ENCODE measurements at places on chromosomes 16 and 17. TPM values are rescaled to one million over a fixed set of nuclear protein-coding genes. Genes with fewer than 3 reads are reported as not detected.

DNA sequence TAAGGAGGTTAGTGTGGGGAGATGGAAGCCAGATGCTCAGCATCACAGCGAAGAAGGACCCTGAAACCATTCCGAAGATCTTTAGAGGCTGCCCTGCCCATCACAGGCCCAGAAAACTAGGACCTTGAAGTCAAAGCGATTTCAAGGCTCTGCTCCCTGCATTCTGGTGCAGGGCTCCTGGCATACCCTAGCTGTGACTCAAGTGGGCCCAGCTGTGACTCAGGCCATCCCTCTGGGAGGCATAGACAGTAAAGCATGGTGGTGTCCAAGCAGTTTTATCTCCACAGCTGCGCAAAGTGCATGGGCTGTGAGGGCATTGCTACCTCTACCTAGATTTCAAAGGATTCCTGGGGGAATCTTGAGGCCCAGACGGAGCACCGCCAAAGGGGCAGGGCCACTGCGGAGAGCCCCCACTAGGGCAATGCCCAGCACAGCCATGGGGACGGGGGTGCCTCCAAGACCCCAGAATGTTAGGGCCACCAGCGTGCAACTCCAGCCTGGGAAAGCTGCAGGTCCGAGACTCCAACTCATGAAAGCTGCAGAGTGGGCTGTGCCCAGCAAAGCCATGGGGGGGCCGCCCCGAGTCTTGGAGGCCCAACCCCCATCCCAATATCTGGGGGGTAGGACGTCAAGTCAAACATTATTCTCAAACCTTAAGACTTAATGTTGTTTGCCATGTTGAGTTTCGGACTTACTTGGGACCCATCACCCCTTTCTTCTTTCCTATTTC is 11.7 kb upstream of the ZNF594 start:
- no peak for DNase-seq

DNA sequence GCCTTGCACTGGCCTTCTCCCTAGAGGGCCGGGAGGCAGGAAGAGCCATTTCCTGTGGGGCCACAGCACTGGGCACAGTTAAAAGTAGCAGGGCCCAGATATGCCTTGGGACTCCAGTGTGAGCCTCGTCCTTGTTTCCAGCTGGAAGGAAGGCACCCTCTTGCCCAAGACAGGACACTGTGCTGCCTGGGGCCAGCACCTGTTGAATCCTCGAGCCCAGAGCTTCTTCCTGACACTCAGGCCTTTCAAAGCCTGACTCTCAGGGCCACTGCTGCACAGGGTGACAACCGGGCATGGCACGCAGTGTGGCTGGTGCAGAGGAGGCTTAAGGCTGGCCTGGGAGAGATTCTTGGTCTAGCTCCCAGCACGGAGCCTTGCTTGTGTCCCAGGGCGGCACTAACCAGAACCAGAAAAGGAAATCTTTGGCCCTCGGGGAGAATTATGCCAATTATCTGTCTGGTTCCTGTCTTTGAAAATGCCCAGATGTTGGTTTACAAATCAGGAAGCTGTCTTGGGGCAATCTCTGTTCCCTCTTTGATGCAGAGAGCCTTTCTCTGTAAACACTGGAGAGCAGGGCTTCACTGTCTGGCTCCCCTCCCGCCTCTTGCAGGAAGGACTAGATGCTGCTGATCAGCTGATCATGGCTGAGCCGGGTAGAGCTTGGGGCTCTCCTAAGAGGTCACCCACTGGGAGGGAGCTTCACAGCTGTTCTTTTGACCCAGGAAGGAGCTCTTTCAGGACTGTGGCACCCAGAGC is 11.1 kb downstream of the LDHD start:
- no peak for DNase-seq

DNA sequence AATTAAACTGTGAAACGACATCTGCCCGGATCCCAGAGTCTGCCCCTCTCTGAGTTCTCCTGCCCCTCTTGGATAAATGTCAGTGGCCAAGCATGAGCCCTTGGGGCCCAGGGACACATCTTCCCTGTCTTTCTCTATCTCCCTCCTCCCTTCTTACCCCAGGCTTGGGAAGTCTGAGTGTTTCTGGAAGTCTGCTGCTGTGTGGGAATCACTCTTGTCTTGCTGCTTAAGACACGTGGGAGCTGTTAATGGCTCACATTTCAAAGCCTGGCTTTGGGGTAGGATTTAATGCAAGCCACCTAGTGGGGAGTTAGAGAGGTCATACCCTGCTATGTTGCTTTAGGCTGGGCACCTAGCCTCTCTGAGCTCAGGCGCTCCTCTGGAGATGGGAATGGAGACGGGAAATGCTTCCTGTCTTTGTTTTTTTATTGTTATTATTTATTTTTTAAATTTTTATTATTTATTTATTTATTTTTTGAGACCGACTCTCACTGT is 218.5 kb upstream of the CIBAR2 start:
- DNase-seq: no peak

GRCh38 chr17:71667661-71668060 is 453.2 kb upstream of the SOX9 start:
- no peak for DNase-seq

DNA sequence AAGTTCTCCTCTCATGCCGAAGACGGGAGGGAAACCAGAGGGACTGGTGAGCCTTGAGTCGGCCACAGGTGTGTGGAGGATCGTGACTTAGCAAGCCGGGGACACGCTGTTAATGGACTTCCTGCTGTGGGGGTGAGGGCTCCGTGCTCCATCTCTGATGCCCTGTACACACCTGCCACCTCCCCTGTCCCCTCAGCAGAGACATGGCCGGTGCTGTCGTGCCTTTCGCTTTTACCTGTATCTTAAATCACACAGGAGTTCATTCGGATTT is 75.9 kb upstream of the ZNF750 start:
- DNase-seq: no peak

DNA sequence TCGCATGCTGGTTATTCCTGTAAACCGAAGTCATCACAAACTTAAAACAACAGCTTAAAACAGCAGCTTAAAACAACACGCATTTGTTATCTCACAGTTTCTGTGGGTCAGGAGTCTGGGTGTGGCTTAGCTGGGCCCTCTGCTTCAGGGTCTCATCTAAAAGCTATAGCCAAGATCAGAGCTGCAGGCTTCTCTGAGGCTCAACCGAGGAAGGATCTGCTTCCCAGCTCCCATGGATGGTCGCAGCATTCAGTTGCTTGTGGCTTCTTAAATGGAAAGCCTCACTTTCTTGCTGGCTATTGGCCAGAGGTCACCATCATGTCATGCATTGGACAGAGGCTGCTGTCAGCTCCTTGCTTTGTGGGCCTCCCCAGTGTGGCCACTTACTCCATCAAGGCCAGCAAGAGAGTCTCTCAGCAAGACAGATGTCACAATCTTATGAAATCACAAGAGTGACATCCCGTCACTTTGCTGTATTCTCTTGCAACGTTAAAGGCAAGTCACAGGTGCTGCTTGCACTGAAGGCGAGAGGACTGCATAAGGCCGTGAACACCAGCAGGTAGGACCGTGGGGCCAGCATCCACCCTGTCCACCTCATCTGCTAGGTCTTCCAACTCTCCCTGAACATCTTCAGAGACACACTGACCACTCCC is 117.9 kb upstream of the TNRC6C start:
- DNase-seq: no peak

DNA sequence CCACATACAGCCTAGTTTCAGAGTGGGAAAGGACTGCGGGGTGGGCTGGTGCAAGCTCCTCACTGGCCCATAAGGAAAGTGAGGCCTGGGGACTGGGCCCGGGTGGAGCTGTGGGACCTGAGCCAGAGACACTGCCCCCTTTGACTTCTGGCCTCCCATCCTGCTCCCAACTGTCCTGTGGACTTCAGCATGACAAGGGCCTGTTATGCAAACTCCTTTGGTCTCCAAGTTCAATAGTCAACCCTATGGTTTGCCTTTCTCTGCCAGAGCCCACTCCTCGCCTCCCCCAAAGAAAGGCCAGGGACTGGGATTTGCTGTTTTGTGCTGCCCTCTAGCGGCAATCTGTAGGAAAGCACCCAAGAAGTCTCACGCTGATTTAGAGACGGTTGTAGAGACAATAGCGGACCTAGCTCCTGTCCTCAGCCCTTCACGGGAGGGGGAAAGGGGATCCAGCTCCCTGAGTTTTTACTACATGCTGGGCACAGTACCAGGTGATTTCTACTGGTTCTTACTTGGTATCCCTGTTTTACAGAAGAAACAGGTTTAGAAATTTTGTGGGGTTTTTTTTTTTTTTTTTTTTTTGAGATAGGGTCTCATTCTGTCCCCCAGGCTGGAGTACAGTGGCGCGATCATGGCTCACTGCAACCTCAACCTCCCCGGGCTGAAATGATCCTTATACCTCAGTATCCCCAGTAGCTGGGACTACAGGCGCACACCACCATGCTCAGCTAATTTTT is 1.2 kb upstream of the TLCD3B start:
- DNase-seq: no peak

DNA sequence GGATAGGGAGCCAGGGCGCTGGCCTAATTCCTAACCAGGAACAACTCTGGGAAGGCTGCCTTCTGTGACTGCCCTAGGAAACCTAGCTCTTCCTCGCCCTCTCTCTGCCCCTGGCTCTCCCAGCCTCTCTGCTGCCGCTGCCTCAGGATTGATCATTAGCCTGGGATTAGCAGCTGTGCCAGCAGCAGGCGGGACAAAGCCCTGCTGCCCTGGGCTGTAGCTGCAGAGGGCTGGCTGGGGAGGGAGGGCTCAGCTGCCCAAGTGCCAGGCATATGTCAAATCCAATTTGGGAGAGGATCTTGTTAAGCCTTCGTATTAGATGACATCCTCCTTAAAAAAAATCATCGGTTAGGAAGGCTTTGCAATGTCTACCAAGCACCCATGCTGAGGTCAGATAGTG is 144.8 kb upstream of the CCL2 start:
- no peak for DNase-seq

- no peak for DNase-seq
These were observed 440.6 kb downstream of the HS3ST3B1 start for GRCh38 chr17:14741491-14741890.

DNA sequence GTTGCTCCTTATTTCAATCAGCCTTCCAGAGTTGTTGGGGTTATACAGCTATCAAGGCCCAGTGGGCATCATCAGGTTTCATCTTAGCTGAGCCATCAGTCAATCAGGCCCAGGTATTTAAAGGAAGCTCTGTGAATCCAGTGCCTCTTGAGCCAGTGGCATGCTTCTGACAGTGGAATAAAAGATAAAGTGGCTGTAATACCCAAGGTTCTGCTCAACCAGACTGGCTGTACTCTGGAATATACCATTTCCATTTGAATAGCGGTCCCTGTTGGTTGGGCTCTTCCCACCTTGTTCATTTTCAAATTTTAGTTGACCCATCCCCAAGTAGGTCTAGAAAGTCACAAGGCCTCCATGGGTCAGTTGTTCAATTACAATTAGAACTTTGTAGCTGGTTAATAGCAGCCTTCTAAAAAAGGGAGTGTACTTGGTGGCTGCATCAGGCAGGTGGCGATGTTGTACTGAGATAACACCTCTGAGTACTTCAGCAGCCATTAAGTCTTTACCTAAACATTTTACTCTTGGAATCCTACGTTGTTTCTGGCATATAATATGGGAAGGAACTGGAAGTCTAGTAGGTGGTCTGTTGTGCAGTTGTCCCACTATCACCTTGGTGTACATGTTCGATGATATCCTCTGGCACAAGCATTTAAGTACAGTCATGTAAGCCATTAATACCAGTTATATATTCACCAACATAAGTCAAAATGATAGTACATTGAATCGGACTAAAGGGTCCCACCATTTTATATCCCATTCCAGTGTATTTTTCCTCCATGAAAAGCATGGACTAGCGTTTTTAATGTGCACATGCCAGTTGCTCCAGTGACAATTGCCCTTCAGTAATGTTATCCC is 294.1 kb downstream of the BCAS3 start:
- DNase-seq: peak; percentile 35

GRCh38 chr16:58098207-58099096 is 30.7 kb downstream of the CFAP20 start:
- no peak for DNase-seq

Gene RPUSD1
- polyA plus RNA-seq: 17.7 TPM

Gene CDRT4
- polyA plus RNA-seq: 1.9 TPM

Gene TBC1D3C
- polyA plus RNA-seq: not detected

Gene EFNB3
- polyA plus RNA-seq: 25.6 TPM
